Stimulated activated CD4-positive, alpha-beta T cell treated with anti-CD3 and anti-CD28 coated beads, Interleukin-4, amount 100 ng/mL, for 24 hours (primary cell): ENCODE measurements at places on chromosomes 1 and 21.

- DNase-seq: no peak
Measured at GRCh38 chr1:56910441-56910985, 55.3 kb downstream of the C8B start.

DNA sequence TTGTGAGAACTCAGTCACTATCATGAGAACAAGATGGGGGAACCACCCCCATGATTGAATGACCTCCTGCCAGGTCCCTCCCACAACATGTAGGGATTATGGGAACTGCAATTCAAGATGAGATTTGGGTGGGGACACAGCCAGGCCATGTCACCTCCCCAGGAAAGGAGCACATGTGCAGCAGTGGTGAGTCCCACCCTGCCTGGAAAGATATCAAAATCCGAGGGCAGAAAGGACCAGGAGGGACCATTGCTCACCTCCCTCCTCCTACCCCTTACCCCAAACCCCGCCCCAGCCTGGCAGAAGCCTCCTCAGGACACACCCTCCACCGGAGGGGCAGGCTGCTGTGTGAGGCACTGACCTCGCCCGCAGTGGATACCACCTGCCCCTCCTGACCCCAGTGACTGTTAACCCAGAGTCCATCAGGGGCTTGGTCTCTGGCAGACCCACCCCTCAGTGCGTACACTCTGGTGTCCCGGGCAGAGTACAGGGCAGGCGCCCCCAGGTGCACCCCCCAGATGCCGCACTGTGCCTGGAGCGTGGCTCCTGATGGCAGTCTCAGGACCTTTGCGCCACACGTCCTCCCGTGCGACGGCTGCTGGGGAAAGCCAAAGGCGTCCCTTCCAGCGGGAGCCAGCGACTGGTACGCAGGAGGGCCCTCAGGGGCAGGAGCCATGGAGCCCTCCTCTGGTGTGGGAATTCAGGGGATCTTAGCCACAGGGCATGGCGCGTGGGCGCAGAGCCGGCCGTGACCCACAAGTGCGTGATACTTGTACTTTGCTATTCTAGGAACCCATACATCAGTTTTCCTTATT is 20.9 kb downstream of the PDXK start:
- no peak for DNase-seq

DNA sequence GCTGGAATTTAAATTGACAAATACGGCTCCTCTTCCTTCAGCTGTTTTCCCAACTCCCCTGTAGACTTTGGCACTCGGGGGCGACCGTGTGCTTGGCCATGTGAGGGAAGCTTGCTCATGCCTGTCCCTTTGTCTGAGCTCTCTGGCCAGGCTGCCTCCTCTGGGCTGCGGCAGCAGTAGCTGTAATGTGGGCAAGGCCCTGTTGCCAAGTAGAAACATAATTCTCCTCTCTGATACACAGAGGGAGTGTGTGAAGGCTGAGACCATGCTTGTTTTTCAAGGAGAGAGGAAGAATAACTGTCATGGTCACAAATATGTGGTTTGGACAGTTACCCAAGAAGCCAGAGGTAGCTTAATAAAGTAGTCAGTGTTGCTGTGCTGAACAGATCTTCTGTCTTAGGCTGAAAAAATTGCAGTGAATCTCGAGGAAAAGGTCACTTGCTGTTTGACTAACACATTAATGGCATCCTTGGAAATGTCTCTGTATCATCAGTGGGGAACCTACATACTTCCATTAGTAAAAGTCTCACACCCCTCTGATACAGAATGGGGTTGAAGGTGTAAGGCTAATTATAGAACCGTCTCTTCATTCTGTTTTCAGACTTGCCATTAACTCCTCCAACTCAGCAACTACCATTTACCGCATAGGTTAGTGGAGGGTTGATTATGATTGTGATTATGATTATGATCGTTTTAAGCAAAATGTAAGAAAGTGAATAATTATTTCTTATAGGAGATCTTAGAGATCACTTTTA is 94.6 kb downstream of the TGFB2 start:
- DNase-seq: no peak

- no peak for DNase-seq
Measured at GRCh38 chr1:210786546-210786945, 347.4 kb downstream of the KCNH1 start.
